ENCODE measurements at places on chromosomes 2 and 18. TPM values are rescaled to one million over a fixed set of nuclear protein-coding genes. Genes with fewer than 3 reads are reported as not detected.

- no peaks in the 10 kb centered on the region for H3K27me3 ChIP-seq
- no peaks in the 10 kb centered on the region for H3K36me3 ChIP-seq
- DNase-seq: no peak
- peaks cover 31% of the 10 kb centered on the region for H3K4me1 ChIP-seq
- no peak overlapping the region for H3K4me3 ChIP-seq
Observed at GRCh38 chr2:226981791-226982326, 146.0 kb downstream of the RHBDD1 start.

DNA sequence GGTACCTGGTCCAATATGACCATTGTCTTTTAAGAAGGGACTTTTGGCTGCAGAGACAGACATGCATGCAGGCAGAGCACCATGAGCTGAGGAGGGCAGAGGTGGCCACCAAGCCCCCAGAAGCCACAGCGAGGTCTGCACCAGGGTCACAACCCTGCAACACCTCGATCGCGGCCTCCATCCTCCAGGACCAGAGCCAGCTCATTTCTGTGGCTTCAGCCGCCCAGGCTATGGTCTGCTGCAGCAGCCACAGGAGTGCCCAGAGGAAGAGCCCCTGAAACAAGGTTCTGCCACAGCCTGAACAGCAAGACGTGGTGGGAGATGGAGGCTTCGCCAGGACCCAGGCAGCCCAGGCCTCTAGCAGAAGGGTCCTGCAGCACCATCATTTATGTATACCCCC is 53.9 kb downstream of the ANKMY1 start:
- DNase-seq: no peak
- peaks cover 2% of the 10 kb centered on the region for H3K4me1 ChIP-seq
- H3K36me3 ChIP-seq: peaks cover 8% of the 10 kb centered on the region

The CTDP1 gene
- 8.3 TPM for polyA plus RNA-seq

DNA sequence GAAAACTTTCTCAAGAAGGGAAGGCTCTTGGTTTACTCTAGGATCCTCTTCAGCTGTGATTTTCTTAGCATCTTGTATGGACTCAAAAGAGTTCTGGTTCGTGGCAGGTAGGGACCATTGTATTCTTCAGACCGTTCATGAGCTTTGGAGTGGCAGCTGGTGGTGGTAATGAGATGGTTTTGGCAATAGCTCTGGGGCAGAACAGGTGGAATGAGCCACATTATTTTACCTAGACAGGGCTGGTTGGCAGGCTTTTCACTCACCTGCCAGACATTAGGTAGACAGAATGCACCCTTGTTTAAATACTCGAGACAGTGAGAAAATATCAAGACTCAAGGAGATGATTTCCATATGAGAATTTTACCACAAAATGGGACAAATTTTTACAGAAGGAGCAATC is 26.2 kb upstream of the MGAT5 start:
- H3K4me1 ChIP-seq: peaks cover 83% of the 10 kb centered on the region
- no peak overlapping the region for H3K4me3 ChIP-seq
- H3K36me3 ChIP-seq: no peaks in the 10 kb centered on the region
- DNase-seq: no peak
- peak overlapping the region; percentile 37 for H3K27ac ChIP-seq

DNA sequence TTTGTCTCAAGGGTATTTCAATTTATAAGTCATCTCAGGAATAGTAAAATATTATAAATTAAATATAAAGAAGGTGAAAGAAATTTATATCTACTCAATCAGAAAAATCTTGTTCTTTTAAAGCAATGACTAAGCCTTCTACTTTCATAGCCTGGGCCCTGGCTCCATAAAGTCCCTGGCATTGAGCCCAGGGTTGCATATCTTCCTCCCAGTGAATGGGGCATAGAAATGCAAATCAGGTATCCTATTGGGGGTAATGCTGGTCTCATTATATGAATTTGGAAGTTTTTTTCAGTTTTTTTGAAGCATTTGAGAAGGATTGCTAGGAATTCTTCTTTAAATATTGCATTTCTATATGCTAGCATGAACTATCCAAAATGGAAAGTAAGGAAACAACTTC is 73.9 kb upstream of the MC2R start:
- peaks cover 4% of the 10 kb centered on the region for H3K27me3 ChIP-seq
- no peaks in the 10 kb centered on the region for H3K36me3 ChIP-seq
- no peak overlapping the region for H3K27ac ChIP-seq
- no peaks in the 10 kb centered on the region for H3K4me1 ChIP-seq
- H3K4me3 ChIP-seq: no peak overlapping the region

DNA sequence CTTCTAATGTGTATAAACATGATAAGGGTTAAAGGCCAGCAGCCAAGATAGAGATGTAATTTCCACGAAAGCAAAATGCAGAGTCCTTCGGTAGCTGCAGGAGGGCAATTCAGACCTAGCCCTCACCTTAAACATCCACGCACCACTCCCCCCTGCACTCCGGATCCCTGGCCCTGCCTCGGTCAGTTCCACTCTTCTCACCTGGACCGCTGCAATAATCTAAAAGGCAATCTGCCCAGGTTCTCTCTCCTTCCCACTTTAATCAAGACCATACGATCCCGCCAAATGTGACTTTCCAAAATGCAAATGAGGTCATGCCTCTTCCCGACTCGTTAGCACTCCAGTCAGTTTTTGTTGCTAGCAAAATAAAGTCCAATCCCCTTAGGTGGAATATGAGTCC is 485.2 kb downstream of the EIPR1 start:
- no peaks in the 10 kb centered on the region for H3K4me1 ChIP-seq
- no peak overlapping the region for H3K4me3 ChIP-seq
- H3K27me3 ChIP-seq: peaks cover 17% of the 10 kb centered on the region
- no peak for DNase-seq
- H3K27ac ChIP-seq: no peak overlapping the region
- H3K36me3 ChIP-seq: no peaks in the 10 kb centered on the region

DNA sequence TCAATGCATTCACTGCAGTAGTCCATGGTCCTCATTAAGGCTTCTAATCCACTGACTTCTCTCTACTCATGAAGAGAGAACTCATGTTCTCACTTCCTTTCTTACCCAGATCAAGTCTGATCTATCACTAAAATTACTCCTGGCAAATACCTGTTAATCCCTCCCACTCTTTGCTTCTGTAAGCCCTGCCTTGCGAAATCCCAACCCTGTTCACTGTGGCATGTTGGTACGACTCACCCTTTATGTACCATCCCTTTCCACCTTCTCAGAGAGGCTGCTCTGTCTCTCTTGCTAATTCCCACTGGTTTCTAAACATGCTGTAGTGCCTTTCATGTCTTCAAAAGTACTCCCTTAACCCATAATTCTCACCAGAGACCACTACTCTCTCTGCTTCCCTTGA is 272.2 kb upstream of the ACVR2A start:
- no peak for DNase-seq
- H3K36me3 ChIP-seq: no peaks in the 10 kb centered on the region
- H3K27ac ChIP-seq: no peak overlapping the region
- H3K27me3 ChIP-seq: no peaks in the 10 kb centered on the region
- no peaks in the 10 kb centered on the region for H3K4me1 ChIP-seq
- H3K4me3 ChIP-seq: no peak overlapping the region

The PSMA8 gene
- 2.9 TPM for polyA plus RNA-seq

DNA sequence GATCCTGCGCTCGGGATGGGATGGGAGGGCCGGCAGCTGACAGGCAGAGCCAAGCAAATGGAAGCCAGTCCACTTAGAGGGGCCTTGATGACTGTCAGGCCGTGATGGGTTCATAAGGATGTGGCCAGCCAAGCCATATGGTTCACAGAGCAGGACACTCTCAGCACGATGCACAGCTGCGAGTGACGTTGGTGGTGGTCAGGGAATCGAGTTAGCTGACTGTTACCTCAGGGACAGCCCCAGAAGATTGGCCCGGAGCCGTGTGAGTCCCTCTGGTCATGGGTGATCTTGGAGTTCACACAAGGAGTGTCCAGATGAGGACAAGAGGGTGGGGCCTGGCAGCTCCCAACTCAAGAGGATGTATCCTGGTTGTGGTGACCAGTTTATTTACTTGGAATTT is 70.2 kb downstream of the TPGS2 start:
- H3K27ac ChIP-seq: no peak overlapping the region
- no peak overlapping the region for H3K4me3 ChIP-seq
- H3K27me3 ChIP-seq: peaks cover 8% of the 10 kb centered on the region
- no peaks in the 10 kb centered on the region for H3K36me3 ChIP-seq

- no peaks in the 10 kb centered on the region for H3K27me3 ChIP-seq
- no peak for DNase-seq
- no peaks in the 10 kb centered on the region for H3K36me3 ChIP-seq
- no peaks in the 10 kb centered on the region for H3K4me1 ChIP-seq
- H3K4me3 ChIP-seq: no peak overlapping the region
Observed at GRCh38 chr2:3487432-3487831, 31.9 kb downstream of the ADI1 start.

The GCG gene
- not detected for polyA plus RNA-seq

DNA sequence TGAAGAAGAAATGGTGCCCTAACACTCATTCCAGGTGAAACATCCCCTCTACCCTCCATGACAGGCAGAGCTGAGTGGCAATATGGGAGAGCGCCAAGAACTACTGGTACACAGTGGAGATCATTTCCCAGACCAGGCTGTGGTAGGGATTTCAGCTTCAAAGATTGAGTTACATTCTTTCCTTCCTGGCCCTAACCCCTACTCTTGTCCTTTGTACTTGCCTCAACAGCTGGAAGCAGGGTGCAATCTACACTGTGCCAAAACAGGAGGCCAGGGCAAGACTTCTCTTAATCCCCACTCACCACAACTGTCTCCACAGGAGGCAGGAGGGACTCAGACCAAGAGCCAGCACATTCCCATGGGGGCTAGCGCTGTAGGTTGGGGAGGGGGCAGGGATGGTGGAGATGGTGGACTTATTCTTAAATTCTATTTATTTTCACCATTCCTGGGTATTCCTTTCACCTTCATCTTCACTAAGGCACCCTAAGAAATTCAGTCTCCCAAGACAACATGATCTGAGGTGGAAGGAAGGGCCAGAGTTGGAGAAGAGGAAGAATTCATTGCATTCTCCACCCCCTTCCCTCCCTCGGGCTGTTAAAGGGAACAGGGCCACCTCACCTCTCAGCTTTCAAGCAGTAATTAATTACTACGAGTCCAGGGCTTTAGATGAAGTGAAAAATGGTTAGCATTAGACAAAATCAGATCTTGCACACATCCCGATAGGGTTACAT is 65.9 kb downstream of the AAK1 start:
- no peaks in the 10 kb centered on the region for H3K36me3 ChIP-seq
- H3K27ac ChIP-seq: no peak overlapping the region
- H3K27me3 ChIP-seq: peaks cover 8% of the 10 kb centered on the region
- H3K4me1 ChIP-seq: peaks cover 7% of the 10 kb centered on the region
- DNase-seq: no peak

DNA sequence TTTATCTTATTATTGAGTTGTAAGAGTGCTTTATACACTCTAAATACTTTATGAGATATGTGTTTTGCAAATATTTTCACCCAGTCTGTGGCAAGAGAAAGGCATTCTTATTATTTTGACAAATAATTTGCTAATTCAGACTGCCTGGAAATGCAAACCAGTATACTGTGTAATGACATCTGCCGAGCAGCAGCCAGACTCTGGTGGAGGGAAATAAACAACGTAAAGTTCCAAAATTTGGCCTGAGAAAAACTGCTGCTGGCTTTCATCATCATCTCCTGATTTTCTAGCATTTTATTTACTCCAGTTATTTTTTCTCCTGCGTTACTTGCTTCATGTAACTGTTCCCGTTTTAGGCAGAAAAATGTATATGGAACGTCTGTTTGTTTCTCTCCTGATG is 161.6 kb downstream of the RNF152 start:
- H3K27ac ChIP-seq: no peak overlapping the region
- no peaks in the 10 kb centered on the region for H3K36me3 ChIP-seq
- H3K27me3 ChIP-seq: peaks cover 6% of the 10 kb centered on the region
- no peak overlapping the region for H3K4me3 ChIP-seq
- no peak for DNase-seq

The AFF3 gene
- 83.9 TPM for polyA plus RNA-seq

The ATP6V1B1 gene
- polyA plus RNA-seq: not detected

The ELOA2 gene
- not detected for polyA plus RNA-seq

DNA sequence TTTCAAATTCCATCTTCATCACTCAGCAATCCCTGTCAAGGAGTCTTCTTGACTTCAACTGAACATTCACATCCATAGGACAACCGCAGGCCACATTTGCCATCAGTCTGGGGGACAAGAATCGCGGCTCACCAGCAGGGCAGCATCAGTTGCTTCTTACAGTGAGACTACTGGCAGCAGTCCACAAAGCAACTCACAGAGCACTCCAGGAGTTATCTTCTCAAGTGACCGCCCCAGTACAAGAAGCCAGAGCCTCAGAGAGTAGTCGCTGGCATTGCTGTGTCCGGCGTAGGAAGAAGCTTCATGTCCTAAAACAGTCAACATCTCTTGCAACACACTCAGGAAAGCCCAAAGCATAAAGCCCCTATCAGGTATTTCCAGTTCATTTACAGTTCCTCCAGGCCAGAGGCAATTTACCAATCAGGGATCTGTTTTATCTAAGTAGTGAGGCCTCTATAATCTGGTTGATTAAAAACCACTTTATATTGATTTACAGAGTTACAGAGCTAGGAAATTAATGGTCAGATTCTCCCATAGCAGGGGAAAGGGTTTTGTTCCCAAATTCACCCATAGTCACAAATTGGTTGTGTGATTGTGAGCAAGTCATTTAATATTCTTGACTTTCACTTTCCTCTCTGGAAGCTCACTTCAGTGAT is 177.3 kb downstream of the NBAS start:
- no peak overlapping the region for H3K27ac ChIP-seq
- H3K36me3 ChIP-seq: peaks cover 41% of the 10 kb centered on the region
- no peak overlapping the region for H3K4me3 ChIP-seq
- H3K27me3 ChIP-seq: no peaks in the 10 kb centered on the region

GRCh38 chr2:196939371-196939770 is 12.9 kb upstream of the PGAP1 start:
- DNase-seq: no peak
- no peak overlapping the region for H3K4me3 ChIP-seq
- H3K27me3 ChIP-seq: peaks cover 7% of the 10 kb centered on the region
- H3K36me3 ChIP-seq: no peaks in the 10 kb centered on the region

DNA sequence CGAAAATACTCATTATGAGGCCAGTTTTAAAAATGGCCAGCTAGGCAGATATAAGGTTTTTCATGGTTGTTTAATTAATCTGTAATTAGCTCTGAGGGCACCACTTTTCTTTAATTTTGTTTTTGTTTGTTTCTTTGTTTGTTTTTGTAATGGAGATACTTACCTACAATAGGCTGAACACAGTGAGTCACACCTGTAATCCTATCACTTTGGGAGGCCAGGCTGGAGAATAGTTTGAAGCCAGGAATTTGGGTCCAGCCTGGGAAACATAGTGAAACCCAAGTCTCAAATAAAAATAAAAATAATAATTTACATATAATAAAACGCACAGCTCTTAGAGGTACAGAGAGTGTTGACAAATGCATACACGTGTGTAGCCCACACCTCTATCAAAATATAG is 56.8 kb upstream of the MSH2 start:
- H3K27me3 ChIP-seq: peaks cover 18% of the 10 kb centered on the region
- no peak for DNase-seq
- H3K27ac ChIP-seq: no peak overlapping the region

The NEU2 gene
- polyA plus RNA-seq: not detected

- no peaks in the 10 kb centered on the region for H3K36me3 ChIP-seq
- no peak overlapping the region for H3K27ac ChIP-seq
- H3K4me3 ChIP-seq: no peak overlapping the region
- no peaks in the 10 kb centered on the region for H3K4me1 ChIP-seq
Observed at GRCh38 chr18:30106356-30106755, 936.2 kb downstream of the DSC3 start.

The SPATA3 gene
- polyA plus RNA-seq: not detected

GRCh38 chr2:60544062-60544461 is 9.4 kb downstream of the BCL11A start:
- no peak for DNase-seq
- no peaks in the 10 kb centered on the region for H3K27me3 ChIP-seq
- H3K27ac ChIP-seq: peak overlapping the region; percentile 78
- H3K4me1 ChIP-seq: peaks cover 59% of the 10 kb centered on the region

The IL1A gene
- not detected for polyA plus RNA-seq

- no peaks in the 10 kb centered on the region for H3K4me1 ChIP-seq
- no peaks in the 10 kb centered on the region for H3K27me3 ChIP-seq
- DNase-seq: no peak
Observed at GRCh38 chr18:71249791-71250190, 960.9 kb downstream of the SOCS6 start.

All from naive B cell (primary cell).